ENCODE measurements at places on chromosomes 2 and 18. TPM values are rescaled to one million over a fixed set of nuclear protein-coding genes. Genes with fewer than 3 reads are reported as not detected.

KRTCAP3 gene
- not detected for total RNA-seq

- DNase-seq, result no peak
These were observed 51.4 kb downstream of the TTC39C start for GRCh38 chr18:24065906-24066305.

DNA sequence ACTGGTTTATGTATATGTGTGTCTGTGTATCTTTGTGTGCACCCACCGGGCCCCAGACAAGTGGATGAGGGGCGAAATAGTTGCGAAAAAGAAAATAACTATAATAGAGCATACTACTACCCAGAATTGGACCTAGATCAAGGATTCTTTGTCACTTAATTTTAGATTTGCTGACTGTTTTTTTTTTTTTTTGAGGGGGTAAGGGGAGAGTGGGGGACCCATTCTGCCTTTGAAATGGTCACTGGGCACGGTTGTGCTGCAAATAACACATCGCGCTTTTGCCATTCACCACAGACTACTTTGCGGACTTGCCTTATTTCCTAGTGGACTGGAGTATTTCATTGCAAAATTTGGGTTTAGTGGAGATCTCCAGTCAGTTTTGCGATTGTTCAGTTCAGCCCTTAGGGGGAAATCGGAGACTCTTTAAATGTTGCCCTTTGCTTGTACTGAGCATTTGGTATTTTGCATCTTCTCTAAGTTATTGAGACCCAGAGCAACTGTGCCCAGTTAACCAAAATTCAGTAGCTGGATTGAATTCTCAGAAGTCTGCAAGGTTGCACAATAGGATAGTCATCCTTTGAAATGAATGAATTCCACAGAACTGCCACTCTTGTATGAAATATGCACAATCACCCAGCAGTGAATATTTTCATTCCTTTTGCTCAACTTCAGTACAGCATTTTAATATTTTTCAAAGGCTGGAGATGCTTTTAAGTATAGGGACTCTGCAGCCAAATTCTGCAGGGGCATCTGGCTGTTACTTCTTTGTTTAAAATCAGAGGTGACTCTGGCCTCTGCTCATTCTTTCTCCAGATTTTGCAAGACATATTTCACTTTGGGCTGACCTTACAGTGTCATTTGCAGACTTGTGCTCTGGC, 2.9 kb downstream of the TRIB2 start:
- DNase-seq, result no peak

TP53I3 gene
- 120 TPM for total RNA-seq

GRCh38 chr2:239479471-239479870, 78.7 kb upstream of the HDAC4 start:
- DNase-seq, result no peak

DNA sequence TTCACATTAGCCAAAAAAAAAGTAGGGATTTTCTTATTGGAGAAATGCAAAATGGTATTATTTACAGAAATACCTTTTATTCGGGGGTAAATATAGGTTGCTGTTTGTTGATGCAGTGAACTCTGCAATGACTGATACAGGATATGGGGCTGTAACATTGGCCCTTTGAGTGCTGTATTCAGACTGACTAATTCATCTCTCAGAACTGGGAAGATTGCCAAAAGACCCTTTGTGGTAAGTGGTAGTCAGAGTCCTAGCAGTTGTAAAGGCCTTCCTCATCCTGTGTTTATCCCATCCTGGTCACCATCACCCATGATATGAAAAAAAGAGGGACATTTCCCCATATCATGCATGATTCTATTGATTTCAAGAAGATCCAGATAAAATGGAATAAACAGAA, 14.0 kb upstream of the DCC start:
- DNase-seq, result no peak

DNA sequence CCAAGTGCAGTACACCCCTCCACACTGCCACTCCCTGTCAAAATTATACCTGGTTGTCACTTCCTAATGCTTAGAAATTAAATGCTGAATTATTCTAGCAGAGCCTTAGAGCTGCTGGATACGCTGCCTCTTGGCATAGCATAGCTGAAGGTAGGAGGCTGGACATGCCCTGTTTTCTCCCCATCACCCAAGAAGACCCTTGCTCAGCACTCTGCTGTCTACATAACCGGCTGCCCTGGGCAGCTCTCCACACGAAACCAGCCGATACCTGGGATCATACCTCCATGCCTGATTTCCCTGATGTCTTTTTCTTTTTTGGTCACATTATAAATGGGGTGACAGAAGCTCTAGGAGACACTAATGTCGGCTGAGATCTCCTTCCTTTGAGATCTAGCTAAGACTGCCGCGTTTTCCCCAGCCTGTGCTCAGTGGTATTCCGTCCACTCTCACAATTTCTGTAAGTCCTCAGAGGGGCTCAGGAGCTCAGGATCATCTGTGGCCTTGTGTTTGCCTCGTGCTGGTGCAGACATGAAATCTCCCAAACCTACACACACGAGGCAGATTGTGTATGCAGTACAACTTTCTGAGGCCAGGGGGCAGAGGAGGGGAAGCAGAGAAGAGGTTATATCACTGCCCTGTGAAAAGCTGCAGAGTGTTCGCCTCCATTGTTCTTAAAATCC, 13.5 kb upstream of the ZAP70 start:
- no peak for DNase-seq

OTOS gene
- not detected for total RNA-seq

ASXL3 gene
- total RNA-seq, result 5.9 TPM

GRCh38 chr2:230636684-230637271, 75.9 kb upstream of the CAB39 start:
- DNase-seq, result no peak

GAREM2 gene
- 1.5 TPM for total RNA-seq

DNA sequence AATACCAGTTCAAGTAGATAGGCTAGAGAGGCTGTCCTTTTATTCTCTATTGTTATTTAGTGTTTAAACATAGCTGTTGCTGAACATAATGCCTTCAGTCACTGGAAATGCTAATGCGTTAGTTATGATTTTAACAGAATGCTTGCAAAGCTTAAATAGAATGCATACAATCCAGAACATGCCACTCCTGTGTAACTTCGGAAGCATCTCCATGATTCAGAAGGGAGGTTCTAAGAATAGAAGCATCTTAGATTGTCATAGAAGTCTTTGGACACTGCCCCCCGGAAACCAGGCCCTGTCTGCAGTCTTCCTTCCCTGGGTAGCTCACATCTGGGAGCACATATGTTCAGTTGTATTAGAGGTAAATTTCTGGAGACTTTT, 73.2 kb downstream of the ZNF532 start:
- no peak for DNase-seq

- no peak for DNase-seq
These were observed 139.1 kb downstream of the NXPH2 start for GRCh38 chr2:138640921-138641676.

DNA sequence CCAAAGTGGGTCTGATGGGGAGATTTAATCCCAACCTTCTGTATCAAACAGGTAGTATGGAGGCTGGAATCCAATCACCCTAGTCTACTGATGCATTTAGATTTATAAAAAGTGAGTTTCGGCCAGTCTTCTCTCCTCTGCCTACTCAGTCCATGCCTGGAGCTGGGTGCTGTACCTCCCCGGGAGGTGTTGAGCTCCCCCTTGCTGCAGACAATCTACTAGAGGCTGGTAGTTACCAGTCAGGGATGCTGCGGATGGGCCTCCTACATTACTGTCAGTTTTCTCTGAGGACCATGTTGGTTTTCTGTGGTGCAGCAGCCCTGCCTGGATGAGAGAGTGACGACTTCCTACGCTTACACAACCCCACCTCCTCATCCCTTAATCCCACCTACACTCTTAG, 118.6 kb upstream of the CELF4 start:
- DNase-seq, result no peak

DNA sequence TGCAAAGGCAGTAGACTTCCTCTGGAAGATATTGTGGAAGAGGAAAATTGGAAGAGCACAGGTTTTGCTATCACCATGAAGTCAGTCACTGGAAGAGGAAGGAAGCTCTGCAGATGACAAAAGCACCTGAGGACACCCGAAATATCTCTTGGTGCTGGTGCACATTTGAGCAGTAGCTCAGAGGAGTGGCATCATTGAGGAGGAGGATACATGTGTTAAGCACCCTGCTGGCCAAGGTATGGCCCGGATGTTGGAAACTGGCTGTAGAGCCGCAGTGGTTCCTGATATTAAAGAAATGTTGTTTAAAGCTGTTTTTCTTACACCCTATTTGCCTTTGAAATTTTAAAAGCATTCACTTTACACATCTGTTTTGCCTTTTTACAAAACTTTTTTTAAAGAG, 32.7 kb upstream of the SCYGR2 start:
- no peak for DNase-seq

GRCh38 chr2:11789243-11789642, 42.8 kb downstream of the LPIN1 start:
- no peak for DNase-seq

GPR75 gene
- 1.9 TPM for total RNA-seq

DNA sequence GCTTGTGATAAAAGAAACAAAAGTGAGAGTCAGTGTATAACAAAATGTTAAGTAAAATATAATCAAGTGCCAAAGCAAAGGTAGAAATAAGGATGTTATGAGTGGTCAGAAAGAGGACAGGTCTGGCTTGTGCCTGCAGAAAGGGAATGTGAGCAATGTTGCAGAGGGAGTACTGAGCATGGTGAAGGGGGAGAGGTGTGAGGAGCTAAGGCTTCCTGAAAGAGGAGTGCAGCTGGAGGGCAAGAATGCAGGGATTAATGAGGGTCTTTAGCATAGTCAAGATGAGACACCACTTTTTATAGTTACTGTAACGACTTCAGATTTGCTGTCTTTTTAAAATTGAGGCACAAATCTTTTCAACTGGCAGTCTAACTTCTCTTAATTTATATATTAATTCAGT, 22.0 kb upstream of the FIGN start:
- no peak for DNase-seq

HOXD8 gene
- 15.1 TPM for total RNA-seq

OTX1 gene
- total RNA-seq, result not detected

DNA sequence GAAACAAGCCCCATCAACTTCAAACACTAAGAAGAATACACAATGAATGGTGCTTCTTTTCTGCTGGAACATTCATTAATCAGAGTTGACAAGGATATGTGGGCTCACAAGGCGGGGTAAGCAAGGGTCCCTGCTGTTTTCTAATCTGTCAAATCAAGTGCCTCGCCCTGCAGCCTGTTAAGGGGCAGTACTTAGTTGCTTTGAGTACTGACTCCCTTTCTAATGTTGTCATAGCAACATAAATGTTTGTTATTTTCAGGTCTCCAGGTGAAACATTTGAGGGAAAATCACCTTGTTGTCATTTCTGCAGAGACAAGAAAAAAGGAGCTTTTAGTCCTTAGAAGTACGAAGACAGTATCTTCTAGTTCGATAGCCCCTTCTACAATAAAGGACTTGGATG, 284.7 kb upstream of the PKDCC start:
- no peak for DNase-seq

ELOA2 gene
- total RNA-seq, result not detected

WBP1 gene
- 35.7 TPM for total RNA-seq

LYPD6 gene
- total RNA-seq, result 9.4 TPM

M1AP gene
- total RNA-seq, result not detected
